NCI-H345 (cell line): ENCODE measurements at places on chromosomes 7 and 10.
A peak's percentile ranks its signal among the peaks of the same experiment; 100 is the strongest.

DNA sequence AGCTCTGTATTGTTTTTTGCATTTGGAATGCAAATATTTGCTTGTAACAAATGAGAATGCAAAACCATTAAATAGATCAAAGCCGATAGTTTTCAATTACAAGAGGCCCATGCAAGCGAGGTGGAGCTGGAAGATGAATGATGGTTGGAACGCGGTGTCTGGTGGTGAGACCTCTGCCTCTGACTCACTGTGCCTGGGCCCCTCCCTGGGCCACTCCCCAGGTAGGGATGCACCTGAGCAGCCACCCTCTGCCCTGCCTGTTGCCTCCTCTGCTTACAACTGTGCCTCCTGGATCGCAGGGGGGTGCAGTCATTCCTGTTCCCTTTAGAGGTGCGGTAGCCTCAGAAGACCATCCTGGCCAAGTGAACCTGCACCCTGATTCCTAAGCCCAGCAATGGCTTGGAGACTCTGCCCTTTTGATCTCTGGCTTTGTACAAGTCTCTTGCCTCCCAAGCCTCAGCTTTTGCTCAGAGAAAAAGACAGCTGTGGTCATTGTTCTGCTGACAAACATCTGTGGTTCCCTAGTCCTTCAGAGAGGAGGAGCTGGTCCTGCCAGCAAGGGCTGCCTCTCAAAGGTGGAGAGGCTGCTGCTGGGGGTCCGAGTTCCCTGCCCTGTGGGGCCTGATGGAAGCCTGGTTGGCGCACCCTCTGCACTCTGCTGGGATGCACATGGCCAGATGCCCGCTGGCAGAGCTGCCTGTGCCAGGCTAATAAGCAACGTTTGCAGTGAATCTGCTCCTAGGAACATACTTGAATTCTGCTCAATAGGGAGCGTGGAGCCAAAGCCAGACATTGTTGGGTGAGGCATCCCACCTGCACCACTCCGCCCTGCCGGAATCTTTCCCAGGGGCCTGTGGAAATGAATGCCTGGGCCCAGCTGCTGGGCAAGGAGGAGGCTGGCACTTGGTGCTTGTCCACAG is 126.3 kb upstream of the TCERG1L start:
- no peak for DNase-seq

GRCh38 chr7:92489634-92490033 is 11.9 kb upstream of the ERVW-1 start:
- no peak for DNase-seq

DNA sequence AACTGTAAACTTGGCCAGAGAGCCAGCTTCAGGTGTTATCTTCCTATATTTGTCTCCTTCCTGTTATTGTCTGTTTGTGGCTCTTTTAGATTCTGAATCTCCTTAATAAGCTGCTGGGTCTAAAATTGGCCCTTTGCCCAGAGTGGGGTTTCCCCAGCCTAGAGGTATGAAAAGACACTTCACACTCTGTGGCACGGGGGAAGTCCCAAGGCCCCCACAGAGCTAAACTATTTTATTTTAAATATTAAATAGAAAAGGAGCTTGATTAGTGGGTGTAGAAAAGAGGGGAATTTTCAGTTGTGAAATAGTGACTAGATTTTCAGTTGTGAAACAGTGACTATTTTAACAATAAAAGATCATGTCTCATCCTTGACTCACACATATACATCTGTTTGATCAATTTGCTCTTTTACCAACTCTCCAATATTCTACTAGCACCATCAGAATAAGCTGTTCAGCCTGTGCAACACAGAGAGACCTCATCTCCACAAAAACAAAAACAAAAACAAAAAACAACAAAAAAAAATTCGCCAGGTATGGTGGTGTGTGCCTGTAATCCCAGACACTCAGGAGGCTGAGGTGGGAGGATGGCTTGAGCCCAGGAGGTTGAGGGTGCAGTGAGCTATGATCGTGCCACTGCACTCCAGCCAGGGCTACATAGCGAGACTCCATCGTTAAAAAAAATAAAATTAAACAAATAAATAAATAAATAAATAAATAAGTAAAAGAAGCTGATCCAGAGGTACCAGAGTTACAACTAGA is 24.9 kb upstream of the ADO start:
- no peak for DNase-seq

DNA sequence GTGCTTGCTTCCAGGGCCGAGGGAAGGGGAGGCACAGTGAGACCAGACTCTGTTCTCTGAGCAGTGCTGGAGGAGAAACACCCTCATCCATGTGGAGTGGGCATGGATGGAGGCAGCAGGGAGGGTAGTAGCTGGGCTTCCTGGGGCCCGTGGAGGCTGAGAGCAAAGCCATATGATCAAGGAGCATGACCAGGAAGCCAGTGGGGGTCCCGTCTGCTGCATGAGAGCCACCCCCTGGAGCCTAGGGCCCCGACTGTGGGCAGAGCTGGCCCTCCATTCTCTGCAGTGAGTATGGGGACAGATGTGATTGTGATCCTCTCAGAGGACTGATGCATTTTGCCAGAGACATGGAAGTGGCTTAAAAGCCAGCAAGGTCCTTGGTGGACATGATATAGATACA is 61.6 kb downstream of the CCNY start:
- DNase-seq: no peak

DNA sequence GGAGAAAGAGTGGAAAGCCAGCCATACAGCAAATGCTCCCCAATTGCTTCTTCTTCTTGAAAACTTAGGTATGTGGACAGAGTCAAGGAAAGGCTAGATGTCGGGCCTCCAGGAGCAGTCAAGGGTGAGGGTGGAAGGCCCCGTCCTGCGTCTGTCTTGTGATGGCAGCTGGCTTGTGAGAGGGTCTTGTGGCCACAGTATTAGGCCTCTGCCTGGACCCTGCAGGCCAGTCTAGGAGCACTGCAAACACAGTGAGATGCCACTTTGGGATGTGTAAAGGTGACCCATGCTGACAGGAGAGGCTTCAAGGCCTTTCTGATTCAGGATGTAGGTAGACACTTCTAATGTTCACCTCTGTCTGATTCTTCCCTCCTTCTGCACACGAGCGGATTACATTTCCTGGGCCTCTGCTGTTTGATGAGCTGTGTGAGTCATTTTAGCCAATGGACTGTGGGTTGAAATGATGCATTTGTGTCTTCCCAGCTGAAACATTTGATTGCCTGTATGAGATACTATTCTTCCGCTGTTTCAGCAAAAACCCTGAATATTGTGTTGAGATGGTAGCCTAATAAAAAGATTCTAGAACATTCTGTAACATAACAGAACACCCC is 135.4 kb downstream of the EMX2 start:
- no peak for DNase-seq

GRCh38 chr7:33901847-33902246 is 3.5 kb upstream of the BMPER start:
- DNase-seq: no peak

DNA sequence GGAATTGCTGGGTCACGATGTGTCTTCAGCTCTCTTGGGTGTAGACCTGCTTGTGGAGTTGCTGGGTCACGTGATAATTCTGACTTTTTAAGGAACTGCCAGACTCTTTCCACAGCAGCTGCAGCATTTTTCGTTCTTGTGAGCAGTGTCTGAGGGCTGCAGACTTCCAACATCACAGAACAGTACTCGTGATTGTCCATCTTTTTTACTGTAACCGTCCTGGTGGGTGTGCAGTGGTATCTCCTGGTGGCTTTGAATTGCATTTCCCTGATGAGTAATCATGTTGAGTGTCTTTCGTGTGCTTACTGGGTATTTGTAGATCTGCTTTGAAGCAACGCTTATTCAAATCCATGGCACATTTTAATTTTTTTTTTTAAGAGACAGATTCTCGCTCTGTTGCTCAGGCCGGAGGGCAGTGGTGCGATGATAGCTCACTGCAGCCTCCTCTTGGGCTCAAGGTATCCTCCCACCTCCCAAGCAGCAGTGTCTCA is 22.7 kb downstream of the INPP5A start:
- DNase-seq: no peak

DNA sequence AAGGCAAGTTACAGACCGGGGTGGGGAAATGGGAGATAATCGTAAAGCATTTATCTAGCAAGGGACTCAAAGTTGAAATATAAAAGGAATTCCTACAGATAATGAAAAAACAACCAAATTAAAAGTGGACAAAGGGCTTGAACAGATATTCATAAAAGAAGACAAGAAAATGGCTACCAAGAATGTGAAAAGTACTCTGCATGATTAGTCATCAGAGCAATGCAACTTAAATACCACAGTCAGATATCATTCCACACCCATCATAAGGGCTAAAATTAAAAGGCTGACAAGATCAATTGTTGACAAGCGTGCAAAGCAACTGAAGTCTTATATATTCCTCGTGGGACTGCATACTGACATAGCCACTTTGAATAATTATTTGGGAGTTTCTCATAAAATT is 124.6 kb upstream of the RSU1 start:
- DNase-seq: no peak

- DNase-seq: no peak
These were observed 4.8 kb downstream of the IMPDH1 start for GRCh38 chr7:128404886-128405470.

GRCh38 chr10:109746861-109747260 is 176.4 kb downstream of the XPNPEP1 start:
- no peak for DNase-seq

GRCh38 chr7:48259463-48260280 is 88.4 kb downstream of the ABCA13 start:
- no peak for DNase-seq

GRCh38 chr10:17022466-17022825 is 107.2 kb downstream of the CUBN start:
- no peak for DNase-seq

GRCh38 chr7:71511361-71511807 is 379.4 kb downstream of the GALNT17 start:
- DNase-seq: no peak

- no peak for DNase-seq
These were observed 322.7 kb upstream of the PFKP start for GRCh38 chr10:2744547-2745200.

DNA sequence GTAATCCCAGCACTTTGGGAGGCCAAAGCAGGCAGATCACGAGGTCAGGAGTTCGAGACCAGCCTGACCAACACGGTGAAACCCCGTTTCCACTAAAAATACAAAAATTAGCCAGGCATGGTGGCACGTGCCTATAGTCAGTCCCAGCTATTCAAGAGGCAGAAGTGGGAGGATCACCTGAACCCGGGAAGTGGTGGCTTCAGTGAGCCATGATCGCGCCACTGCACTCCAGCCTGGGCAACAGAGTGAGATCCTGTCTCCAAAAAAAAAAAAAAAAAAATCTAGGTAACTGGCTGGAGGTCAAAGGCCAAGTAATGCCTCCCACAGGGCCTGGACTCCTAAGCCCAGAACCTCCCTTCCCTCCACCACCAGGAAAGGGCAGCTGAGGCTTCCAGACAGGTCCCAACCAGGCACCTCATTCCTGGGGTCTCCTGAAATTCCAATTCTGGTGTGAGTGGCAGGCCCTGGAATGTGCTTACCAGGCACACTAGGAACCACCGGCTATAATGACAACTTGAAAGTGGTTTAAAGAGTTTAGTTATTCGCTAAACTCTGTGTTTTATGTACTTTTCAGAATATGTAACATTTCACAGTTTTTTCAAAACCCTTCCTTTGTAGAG is 86.9 kb upstream of the TNRC18 start:
- no peak for DNase-seq

GRCh38 chr7:99290980-99291607 is 18.5 kb downstream of the MYH16 start:
- DNase-seq: no peak

DNA sequence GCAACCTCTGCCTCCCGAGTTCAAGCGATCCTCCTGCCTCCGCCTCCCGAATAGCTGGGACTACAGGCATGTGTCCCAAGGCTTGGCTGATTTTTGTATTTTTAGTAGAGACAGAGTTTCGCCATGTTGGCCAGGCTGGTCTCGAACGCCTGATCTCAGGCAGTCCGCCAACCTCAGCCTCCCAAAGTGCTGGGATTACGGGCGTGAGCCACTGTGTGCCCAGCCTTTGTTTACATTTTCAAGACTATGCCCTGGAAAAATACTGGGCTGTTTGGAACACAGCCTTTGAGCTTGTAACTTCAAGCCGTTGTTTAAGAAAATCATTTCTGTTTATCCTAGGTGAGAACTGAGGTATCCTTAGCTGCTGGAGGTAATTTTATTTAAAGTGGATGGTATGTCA is 1.9 kb downstream of the ZKSCAN1 start:
- DNase-seq: no peak

GRCh38 chr7:4102231-4102841 is 579.8 kb upstream of the FOXK1 start:
- peak; percentile 37 for DNase-seq

GRCh38 chr7:126445991-126446390 is 806.8 kb downstream of the GRM8 start:
- no peak for DNase-seq

- DNase-seq: peak; percentile 93
These were observed 33.7 kb downstream of the DDC start for GRCh38 chr7:50531401-50531911.

DNA sequence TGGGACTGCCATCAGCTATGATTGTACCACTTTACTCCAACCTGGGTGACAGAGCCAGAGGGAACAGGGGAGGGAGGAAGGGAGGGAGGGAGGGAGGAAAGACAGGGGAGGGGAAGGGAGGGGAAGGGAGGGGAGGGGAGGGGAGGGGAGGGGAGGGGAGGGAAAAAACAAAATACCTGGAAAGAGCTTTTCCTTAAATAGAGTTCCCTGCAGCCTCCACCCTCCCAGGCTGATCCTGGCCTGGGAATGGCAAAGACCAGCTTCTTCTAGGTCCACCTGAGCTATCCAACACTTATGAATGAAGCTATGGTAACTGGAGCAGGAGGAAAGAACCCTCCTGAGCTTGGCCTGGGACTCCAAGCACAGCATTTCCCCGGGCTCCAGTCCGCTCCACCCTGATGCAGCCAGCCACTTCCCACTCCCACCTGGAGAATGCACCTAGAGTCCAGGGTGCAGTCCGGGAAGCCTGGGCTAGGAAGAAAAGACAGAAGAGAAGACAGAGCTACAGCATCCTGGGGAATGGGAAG is 66.1 kb downstream of the GRID1 start:
- DNase-seq: no peak

DNA sequence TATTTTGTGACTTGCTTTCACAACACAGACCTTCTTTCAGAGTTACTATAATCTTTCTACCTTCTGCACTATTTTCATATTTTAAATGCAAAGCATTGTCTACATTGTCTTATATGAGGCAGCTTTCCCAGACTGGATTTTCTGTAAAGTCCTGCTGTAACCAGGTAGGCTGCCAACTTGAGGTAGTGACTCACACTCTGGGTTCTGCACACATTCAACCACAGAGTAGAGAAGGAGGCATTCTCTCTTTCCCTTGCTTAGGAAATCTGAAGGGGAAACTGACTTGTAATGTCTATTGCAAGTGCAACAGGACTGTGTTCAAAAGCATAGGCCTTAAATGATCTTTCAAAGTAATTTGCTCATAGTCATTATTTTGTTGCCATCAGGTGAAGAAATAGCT is 461.4 kb downstream of the GRM8 start:
- DNase-seq: no peak

DNA sequence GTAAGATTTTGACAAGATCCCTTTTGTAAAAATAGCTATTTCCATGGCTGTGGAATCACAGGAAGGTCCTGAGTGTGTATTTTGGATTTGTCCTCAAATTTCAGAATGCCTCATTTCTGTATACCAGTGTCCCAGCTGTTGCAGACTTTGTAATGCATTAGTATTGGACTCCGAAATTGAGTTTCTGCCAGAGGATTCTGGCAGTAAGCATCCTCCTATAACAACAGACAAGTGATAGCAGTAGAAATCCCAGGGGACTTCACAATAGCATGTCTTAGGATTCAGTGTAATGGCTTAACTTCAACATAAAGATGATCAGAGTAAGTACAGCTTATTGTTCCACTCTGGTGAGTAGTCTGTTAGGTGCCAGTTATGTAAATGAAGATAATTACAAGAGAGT is 104.6 kb downstream of the FOXP2 start:
- DNase-seq: no peak
